ENCODE measurements at places on chromosomes 7 and 10.

DNA sequence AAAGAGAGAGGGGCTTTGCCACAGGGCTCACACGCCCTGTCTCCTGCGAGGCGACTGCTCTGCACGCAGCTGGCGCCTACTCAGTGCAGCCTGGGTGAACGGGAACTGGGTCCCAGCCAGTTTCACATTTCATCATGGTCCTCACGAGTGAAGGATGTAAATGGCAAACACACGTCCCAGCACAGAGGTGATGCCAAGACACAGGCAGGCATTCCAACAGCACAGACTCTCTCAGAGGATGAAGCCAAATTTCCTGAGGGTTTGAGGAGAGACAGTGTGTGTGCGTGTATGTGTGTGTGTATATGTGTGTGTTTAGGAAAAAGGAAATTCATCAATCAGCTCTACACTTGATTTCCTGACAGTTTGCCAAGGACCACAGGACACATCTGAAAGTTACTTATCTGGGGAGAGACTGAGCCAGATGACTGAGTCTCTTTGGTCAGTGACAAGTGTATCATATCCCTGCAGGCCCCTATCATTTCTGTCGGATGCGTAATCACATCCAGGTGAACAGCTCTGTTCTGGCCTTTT is 53.9 kb downstream of the CHST15 start:
- DNase-seq = no peak

- no peak for DNase-seq
These were observed 165.9 kb upstream of the PPP1R3A start for GRCh38 chr7:114084472-114085312.

GRCh38 chr7:2621061-2621828 is 10.5 kb upstream of the TTYH3 start:
- DNase-seq = no peak

- peak; percentile 94 for DNase-seq
These were observed 5.1 kb downstream of the COMTD1 start for GRCh38 chr10:75230600-75231038.

DNA sequence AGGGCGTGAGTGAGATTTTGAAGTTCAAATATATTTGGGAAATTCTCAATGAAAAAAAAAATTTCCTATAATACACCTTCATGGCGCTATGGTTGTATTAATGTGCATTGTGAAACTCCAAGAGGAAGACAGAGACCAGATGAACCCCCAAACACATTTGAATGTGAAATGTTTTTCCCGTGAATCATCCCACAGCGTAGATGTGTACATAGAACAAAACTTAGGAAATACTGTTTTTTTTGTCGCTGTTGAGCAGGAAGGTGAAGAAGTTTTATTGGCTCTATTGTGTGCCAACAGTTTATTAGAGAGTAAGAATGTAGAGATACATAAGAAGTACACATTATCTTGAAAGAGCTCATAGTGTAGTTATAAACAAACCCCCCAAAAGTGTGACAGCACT is 134.0 kb downstream of the KCND2 start:
- DNase-seq = no peak

Data from Ammon's horn (tissue), 1 donor.